CD14-positive monocyte (primary cell): ENCODE measurements at places on chromosomes 6 and 20.
A peak's percentile ranks its signal among the peaks of the same experiment; 100 is the strongest.

DNA sequence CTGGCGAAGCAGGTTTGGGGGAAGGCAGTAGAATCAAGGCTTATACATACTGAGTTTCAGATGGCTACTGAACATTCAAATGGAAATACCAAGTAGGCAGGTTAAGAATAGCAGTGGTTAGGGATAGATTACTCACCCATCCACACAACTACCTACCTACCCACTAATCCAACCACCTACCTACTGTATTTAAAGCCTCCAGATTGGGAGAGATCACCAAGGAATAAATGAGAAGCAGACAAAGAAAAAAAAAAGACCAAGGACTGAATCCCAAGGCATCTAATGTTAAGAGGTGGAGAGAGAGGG lies 68.3 kb upstream of the SMIM29 start:
- no peak for DNase-seq

GRCh38 chr6:159422041-159422984 lies 253.1 kb downstream of the FNDC1 start:
- no peak for DNase-seq

DNA sequence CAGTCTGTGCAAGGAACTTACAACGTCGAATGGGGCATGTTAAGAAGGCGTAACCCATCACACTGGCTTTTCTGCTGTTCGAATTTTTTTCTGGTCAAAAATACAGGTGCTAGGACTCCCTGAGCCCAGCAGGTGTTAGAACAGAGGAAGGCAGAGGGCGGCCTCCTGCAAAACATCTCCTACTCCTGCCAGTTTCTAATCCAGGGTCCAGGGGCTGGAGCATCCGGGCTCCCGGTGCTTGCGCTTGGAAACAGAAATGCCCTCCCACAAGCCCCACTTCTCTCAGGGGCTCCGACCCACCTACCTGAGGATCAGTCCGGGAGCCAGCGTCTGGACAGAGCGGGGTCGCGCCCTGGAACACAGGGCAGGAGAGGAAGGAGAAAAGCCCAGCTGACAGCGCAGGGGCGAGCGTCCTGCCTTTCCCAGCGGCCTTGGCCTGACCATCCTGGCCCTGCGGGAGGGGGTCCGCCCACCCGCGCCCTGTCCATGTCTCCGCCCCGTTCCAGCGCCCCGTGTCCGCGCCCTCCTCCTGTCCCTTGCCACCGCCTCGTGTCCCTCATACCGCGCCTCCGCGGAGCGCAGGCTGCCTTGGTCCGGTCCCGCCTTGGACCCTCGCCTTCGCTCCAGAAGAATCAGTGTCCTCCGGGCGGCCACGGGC lies 14.8 kb upstream of the LPA start:
- DNase-seq = no peak

GRCh38 chr6:106658469-106658868 lies 29.1 kb downstream of the QRSL1 start:
- no peak for DNase-seq

GRCh38 chr20:12179692-12180091 lies 262.0 kb downstream of the BTBD3 start:
- DNase-seq = no peak

DNA sequence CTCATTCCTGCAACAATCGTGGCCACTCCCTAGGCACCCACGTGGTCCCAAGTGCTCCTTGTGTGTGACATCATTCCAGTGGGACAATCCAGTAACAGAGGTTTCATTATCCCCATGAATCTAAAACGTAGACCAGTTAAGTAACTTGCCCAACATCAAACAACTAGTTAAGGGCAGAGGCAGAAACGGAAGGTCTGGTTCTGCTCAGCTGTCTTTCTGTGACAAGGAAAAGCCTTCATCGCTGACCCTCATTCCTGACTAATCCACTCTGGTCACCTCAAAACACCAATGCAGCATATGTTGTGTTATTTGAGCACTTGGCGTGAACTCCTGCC lies 261.4 kb upstream of the JARID2 start:
- DNase-seq = no peak

GRCh38 chr20:54524849-54525248 lies 49.5 kb downstream of the DOK5 start:
- no peak for DNase-seq

DNA sequence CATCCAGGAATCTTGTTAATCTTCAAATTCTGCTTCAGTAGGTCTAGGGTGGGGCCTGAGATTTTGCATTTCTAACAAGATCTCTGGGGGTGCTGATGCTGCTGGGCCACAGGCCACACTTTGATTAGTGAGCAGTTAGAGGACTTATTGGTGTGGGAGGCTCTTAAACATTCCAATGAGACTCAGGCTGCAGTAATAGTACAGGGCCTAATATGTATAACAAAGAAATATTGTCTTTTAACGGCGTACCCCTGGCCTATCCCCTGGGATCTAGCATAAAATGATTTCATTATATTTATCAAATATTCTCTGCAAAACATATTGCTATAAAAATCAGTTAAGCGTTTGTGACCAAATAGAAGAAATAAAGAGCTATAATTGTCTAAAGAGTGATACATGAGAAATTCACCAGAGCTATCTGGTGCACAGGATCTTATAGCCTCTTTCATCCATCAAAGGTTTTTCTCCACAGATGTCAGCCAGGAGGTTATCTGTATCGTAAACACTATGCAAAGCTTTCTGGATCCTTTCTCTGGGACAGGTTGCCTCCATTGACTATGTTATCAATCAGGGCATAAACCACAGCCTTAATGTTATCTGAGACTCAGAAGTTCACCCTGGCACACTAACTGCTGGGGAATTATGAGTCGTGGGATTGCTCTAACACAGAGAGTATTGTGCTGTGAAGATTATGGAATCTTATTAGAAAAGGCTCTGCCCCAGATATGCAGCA lies 488.5 kb upstream of the MAP3K7 start:
- no peak for DNase-seq

DNA sequence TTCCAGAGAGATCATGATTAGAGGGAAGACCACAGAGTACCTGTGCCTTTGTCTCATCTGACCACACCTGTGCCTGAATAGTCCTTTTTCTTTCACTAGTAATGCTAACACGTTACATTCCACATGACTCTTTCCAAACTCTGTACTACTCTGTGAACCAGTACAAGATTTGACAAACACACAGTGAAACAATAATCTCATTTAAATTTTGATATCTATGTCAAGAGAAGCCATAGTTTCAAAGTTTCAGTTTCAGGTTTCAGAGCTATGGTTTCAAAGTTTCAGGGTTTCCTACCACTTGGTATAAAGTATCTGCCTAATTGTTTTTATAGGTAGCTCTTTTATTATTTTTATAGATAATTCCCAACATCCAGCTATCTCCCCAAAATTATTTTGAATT lies 62.0 kb upstream of the PHACTR2 start:
- DNase-seq = no peak

GRCh38 chr20:53202777-53203176 lies 230.6 kb downstream of the TSHZ2 start:
- DNase-seq = no peak

DNA sequence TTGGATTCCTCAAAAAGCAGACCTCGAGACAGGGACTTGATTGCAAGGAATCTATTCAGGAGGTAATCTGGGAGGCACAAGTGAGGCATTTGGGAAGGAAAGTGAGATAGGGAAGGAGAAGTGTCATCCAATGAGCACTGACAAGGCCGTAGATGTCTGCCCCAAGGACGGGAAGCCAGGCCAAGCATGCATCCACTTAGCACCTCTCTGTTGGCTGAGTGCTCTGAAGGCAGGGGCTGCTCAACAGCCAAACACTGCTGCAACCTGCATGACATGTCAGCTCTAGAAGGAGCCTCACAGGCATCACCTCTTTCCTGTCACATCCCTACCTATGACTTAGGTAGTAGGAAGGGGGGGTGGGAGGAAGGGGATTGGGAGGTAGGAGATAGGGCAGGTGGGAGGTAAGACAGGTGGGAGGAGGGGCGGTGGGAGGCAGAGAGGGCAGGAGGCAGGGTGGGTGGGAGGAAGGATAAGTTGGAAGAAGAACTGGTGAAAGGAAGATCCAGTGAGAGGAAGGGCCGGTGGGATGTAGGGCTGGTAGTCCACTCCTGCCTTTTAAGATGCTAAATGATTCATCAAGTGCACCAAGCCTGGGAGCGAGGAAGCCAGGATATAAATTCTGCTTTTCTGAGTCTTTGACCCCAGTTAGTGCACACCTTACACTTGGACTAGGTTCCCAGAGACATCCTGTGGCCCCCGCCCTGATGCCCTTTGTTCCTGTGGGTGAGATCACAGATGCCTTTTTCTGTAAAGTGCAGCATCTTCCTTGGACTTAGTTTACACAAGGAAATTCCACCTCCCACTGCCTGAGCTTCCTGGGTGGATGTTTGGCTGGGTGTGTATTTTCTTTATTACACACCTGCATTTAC lies 83.8 kb upstream of the NXT1 start:
- no peak for DNase-seq

- peak; percentile 59 for DNase-seq
Measured at GRCh38 chr6:16409531-16410441, 171.4 kb downstream of the GMPR start.
